Immature natural killer cell (primary cell): ENCODE measurements at places on chromosomes 11 and 22. TPM values are rescaled to one million over a fixed set of nuclear protein-coding genes. Genes with fewer than 3 reads are reported as not detected.

Gene TSPAN32
- polyA plus RNA-seq, result 132 TPM

Gene CADM1
- 2.4 TPM for polyA plus RNA-seq

Gene AIFM3
- polyA plus RNA-seq, result 1.4 TPM

Gene AHNAK
- polyA plus RNA-seq, result 57.2 TPM

Gene MUC15
- not detected for polyA plus RNA-seq

Gene OR10A5
- polyA plus RNA-seq, result not detected

Gene KRTAP5-8
- polyA plus RNA-seq, result not detected

Gene FDX1
- 18.1 TPM for polyA plus RNA-seq

Gene TBX10
- polyA plus RNA-seq, result not detected

Gene SNX32
- 0.30 TPM for polyA plus RNA-seq

Gene GRIK4
- polyA plus RNA-seq, result 3.6 TPM

Gene ARHGAP8
- not detected for polyA plus RNA-seq

Gene GNAZ
- polyA plus RNA-seq, result 0.50 TPM

Gene RAG2
- polyA plus RNA-seq, result not detected

Gene MRPL49
- 105 TPM for polyA plus RNA-seq
